ENCODE measurements at places on chromosomes 12 and 14.
A peak's percentile ranks its signal among the peaks of the same experiment; 100 is the strongest.

GRCh38 chr14:92122351-92122677 is 545 bp downstream of the CPSF2 start:
- peak; percentile 42 for DNase-seq

- DNase-seq = no peak
Measured at GRCh38 chr14:67539116-67539515, 6.0 kb downstream of the PLEKHH1 start.

- no peak for DNase-seq
Measured at GRCh38 chr12:991350-992333, 619 bp downstream of the ERC1 start.

- DNase-seq = no peak
Measured at GRCh38 chr14:98977451-98977850, 294.5 kb downstream of the BCL11B start.

All from fibroblast of skin of right quadriceps (primary cell).